ENCODE measurements at places on chromosomes 4 and X.

DNA sequence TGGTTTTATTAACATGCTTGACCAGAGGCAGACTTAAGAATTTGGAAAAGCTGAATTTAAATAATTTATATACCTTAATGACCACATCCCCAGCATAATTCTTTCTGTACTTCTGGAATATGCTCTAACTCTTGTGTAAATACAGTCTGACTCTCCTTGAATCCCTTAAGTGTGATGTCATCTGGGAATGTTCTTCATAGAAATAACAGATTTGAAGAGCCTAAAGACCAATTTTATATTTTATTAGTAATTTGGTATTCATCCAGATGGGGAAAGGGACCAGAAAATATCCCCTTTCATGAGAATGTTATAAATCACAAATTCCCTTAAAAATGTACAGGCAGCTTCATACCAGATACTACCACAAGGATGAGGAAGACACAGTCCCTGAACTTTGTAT, 58.3 kb downstream of the KCNIP4 start:
- no peak for DNase-seq

GRCh38 chr4:99845708-99846469, 29.3 kb downstream of the DAPP1 start:
- DNase-seq: no peak

DNA sequence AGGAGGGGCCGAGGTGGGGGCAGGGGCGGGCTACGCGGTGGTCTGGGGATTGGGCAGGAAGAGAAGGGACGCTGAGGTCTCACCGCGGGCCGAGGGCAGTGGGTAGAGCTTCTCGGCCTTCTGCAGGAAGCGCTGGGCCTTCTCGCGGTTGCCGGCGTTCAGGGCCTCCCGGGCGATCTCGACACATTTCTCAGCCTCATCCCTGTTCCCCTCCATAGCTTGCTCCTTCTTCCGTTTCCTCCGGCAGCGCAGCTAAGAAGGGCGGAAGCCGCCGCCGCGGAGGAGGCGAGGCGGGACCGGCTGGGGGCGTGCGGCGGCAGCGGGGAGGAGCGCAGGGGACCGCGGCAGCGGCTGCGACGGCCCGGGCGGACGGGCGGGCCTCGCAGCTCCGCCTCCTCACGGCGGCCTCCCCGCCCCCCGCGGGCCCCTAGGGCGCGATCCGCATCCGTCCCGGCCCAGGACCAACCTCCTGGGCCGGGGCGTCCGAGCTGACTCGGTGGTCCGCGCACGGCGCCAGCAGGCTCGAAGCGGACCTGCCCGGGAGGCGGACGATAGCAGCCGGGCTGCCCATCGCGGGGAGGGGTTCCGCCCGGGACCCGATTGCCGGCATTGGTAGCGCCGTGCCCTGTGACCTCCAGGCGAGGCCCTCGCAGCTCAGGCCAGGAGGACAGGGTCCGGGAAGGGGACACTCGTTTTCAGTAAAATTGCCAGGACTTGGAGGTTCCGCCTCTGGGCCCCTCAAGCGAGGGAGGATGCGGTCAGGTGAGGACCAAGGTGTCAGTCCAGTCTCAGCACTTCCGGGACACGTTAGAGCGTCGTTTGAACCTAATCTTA, at the start of gene DNAJB14:
Gene DNAJB14 (minus strand): TSS at position 263 of the 834 bp plus-strand sequence. CDS start 47 bp downstream, at position 216.
- peak; percentile 60 for DNase-seq

DNA sequence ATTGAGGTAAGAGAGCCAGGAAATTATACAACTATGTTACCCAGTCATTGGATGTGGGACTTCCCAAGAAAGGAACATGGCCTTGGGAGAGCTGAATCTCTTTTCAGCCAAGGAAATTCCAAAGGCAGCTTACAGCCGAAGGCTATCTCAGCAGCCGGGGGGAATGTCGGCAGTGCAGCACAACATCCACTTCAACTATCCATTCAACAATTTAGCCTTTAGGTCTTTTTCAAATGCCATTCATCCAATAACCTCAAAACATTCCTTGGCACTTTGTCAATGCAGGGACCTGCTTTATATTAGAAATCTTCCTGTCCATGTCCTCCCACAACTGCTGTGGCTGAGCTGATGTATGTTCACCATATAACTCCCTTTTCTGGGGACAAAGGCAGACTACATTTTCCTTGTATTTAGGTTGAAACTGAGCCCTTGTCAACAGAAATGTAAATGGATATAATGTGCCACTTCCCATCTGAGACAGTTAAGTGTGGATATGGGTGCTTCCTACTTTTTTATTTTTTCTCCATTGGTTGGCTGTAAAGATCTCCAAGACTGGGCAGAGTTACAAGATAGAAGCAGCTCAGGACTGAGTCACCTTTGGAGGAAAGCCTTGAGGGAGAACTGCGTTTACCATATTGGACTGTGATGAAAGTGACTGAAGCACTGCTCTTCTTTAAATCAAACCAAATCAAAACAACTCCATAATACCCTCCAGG, 94.8 kb downstream of the GPRIN3 start:
- DNase-seq: no peak

DNA sequence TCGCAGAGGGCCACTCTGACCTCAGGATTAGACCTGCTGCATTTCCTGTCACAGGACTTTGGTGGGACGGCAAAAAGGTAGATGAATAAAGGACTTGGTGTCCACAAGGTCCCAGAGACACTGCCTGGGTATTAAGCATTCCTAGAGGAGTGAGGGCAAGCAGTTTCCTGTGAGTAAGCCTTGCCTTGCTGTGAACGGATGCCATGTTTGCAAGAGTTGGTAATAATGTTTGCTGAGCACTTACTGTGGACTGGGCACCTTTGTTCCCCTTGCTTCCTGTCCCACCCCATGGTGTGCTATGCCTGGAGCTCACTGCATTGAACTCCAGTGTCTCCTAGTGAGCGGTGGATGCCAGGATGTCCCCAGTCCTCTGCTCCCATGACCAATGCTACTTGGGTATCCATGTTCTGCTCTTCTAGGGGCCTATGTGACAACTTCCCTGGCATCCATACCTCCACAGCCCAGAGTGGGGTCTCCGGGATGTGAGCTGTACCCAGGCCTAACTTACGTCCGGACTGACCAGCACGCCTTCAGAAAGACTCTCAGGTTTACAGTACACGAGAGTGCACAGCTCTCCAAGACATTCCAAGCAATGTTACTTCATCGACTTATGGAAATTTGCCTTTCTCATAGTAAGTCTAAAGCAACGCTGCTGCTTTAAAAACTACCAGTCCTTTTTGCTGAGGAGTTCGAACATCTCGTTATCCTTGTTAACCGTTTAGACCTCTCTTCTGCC, 95.5 kb upstream of the MSX1 start:
- no peak for DNase-seq

GRCh38 chr4:23631255-23631950, 258.4 kb downstream of the PPARGC1A start:
- DNase-seq: no peak

DNA sequence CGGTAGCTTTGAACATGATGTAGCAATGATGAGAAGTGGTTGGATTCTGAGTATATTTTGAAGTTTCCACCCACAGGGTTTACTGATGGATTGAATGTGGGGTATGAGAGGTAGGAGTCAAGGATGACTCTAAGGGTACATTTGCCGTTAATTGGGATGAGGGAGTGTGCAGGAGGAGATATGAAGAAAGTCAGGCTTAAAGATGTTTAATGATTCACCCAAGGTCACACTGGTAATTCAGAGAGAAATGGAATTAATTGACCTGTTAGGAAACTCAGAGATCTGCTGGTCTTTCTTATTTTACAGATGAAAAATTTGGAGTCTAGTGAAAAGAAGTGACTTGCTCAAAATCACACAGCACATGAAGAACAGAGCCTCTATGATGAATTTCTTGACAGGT, 390.7 kb downstream of the GBA3 start:
- no peak for DNase-seq

GRCh38 chr4:109146499-109146898, 156.0 kb downstream of the COL25A1 start:
- DNase-seq: no peak

GRCh38 chr4:38099908-38100407, 139.8 kb downstream of the PTTG2 start:
- DNase-seq: no peak

- no peak for DNase-seq
Measured at GRCh38 chr4:95522682-95523530, 25.9 kb downstream of the UNC5C start.

DNA sequence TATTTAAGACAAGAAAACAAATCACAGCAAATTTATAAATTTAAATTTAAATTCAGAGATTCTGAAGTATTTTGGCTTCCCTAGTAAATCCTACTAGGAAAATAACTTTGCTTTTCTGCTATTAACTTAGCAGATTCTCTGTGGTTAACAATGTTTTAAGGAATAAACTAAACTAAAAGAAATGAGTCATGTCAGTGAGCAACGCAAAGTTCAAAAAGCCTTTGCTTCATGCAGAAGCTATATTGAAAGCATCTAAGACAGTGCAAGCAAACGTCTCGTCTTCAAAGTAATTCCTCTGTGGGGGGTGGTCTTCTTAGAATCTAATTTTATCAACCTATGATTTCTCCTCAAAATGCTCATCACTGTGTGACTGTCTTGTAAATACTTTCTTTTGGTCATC, 30.1 kb downstream of the GABRB1 start:
- DNase-seq: no peak

DNA sequence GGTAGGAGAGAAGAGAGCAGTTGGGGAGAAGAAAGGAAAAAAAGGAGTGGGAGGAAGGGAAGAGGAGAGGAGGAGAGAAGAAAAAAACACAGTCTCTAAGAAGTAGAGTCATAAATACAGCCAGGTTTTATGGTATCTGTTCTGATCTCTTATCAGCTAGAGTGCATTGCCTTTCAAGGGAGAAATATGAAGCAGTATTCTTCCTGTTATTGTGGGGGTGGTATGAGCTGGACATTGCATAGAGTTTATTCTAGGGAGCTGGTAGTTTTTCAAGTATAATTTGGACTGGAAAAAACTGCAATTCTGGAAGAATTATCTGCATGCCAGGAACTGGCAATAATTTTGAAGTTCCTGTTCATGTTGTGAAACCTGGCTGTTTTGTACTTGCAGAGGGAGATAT, 54.9 kb upstream of the TAB3 start:
- no peak for DNase-seq

- no peak for DNase-seq
Measured at GRCh38 chr4:171024720-171025303, 788.4 kb upstream of the GALNTL6 start.

DNA sequence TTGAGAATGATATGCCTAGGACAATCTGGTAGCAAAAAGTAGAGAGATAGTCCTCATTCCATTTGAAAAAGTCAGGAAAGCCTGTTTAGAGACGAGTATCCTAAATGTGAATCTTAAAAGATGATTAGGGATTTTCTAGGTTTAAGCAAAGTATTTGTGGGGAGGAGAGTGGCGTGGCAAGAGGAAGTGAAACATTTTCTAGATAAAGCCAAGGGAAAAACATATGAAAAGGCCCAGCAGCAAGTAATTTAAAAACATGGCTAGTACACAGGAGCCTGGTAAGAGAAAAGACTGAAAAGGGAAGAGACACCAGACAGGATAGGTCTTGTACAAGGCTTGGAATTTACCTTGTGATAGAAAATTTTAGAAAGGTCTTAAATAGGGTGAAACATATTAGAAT, 45.9 kb downstream of the CORIN start:
- DNase-seq: no peak

DNA sequence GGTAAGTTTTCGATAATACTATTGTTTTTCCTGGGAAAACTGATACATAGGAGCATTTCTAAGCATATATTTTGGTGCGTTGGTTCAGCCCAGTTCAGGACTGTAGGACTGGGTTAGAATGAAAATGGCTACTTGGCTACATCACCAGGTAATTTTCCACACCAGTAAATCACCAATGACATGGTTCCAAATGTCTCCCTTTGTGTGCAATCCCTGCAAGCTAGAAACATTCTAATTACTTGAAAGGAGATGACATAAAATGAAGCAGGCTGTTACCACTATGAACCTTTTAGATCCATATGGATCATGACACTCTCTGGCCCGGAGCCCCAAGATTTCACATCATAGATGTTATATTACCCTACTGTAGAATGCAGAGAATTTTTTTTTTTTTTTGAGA, 577.4 kb upstream of the FTHL17 start:
- DNase-seq: no peak

DNA sequence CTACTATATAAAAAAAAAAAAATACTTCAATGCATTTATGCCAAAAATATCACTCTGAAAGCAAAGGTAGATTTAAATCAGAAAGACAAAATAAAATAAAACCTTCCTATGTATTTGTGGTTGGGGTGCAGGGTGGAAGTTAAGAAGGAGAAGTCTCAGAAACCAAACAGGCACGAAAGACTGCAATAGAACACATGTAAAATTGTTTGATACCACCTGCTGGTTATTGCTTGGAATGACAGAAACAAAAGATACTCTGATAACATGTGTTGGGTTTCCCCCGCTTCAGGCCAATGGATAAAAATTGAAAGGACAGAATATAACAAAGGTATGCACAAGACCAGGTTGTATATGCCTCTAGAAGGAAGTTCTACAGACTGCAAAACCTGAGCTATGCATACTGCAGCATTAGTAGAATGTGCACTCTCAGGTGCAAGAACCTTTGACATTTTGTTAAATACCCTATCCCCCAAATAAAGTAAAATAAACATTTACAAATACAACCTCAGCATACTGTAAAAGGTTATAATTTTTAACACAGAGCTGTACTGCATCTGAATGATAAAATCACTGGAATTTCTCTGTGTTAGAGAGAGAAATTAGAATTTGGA, 118.8 kb downstream of the GABRA2 start:
- DNase-seq: no peak

GRCh38 chr4:71346710-71347109, 7.9 kb downstream of the SLC4A4 start:
- no peak for DNase-seq

DNA sequence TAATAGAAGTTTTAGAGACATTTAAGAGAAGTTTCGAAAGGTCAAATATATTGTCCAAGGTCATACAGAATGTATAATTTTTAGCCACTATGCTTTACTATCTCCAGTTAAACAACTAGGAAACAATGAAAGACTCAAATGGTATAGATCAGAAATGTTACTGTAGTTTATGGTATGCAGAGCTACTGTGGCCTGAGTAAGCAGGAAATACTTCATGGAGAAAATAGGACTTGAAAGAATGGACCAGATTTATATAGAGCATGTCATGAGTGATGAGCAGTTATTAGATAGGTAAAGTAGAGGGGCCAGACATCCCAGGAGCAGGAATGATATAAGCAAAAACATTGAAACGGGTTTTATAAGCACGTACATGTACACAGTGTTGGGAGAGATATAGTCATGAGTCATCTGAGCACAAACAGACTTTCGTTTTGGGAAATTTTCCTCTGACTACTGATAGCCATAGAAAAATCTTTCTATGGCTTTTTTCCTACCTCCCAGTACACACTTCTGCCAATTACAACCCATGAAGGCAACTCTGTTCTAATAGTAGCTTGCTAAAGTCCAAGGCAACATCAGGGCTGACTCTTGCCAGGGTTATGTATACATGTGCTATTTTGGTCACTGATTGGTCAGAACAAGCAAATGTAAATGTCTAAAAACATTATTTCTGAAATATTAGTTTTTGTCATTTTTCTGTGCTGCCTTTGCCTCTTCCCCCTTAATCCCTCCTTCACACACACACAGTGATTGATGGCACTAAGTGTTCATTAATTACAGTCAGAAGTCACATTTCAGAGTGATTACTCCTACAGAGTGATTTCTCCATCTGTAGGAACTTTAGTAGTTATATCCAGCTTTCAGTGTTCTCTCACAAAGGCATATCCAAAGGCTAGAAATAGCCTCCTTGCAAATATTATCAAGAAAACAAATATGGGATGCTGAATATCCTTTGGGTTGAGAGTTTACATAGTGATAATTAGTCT, 198.7 kb downstream of the ENOX2 start:
- no peak for DNase-seq

- peak; percentile 10 for DNase-seq
Measured at GRCh38 chrX:9873952-9874351, 87.7 kb downstream of the SHROOM2 start.
